ENCODE measurements at places on chromosomes 2 and 18.

GRCh38 chr18:67608615-67609273, 92.2 kb upstream of the DSEL start:
- no peak for DNase-seq

GRCh38 chr2:1967242-1968208, 223.2 kb upstream of the PXDN start:
- no peak for DNase-seq

DNA sequence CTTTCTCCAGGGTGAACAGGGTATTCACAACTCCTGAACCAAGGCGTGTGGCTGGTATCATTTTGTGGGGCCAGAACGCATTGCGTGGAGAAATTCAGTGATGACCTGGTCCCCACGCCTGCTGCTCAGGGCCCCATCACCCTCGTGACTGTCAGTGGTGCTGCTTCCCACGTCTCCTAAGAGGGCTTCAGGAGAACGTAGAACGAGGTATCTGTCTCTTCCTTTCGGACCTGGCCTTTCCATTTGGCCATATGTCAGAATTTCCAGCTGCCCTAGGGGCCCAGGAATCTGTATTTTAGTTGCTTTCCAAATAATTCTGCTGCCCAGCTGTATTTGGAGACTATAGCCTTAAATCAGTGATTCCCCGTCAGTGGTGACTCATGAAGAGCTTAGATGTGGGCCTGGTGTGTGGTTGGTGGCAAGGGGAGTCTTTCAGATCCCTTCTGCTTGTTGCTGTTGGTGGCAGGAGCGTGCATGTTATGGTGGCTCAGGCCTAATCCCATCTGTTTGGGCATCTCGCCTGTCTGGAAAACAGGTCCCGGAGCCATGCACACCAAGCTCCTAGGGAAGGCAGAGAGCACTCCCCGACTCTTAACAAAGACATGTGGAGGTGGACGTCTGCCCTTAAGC, 56.4 kb downstream of the NPAS2 start:
- DNase-seq = no peak

GRCh38 chr2:53220969-53221368, 546.6 kb upstream of the CHAC2 start:
- no peak for DNase-seq

DNA sequence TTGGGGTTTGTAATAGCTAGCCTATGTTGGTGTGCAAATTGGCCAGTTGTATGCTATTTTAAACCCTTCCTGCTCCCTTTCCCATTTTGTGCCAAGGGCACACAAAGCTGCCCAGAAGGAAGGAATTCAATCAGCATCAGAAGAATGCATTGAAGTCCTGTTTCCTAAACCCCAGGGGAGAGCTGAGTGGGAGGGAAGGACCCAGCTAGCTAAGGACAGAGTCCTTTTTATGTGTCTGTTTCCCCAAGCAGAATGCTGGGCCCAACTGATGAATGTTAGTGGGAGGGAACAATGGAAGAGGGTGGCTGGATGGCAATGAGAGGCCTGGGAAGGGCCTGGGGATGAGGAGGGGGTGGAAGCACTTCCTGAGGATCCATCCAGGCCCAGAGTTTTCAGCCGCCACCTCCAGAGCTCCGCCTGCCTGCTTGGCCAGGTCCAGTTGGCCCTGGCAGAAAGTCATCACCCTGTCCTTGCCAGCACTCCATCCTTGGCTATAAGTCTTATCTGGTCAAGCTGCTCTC, 32.7 kb downstream of the MEX3C start:
- no peak for DNase-seq

- DNase-seq = no peak
Observed at GRCh38 chr2:239747274-239747673, 277.9 kb downstream of the NDUFA10 start.

DNA sequence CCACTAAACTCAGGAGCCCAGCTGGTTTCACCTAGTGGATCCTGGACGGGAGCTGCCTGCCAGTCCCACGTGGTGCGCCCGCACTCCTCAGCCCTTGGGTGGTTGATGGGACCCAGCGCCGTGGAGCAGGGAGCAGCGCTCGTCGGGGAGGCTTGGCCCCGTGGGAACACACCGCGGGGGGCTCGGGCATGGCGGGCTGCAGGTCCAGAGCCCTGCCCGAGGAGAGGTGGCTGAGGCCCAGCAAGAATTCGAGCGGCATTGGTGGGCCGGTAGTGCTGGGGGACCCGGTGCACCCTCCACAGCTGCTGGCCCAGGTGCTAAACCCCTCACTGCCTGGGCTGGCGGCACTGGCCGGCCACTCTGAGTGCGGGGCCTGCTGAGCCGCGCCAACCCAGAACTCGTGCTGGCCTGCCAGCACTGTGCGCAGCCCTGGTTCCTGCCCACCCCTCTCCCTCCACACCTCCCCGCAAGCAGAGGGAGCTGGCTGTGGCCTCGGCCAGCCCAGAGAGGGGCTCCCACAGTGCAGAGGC, 137.3 kb downstream of the TRIB2 start:
- no peak for DNase-seq

GRCh38 chr2:219124381-219125110, 36.1 kb downstream of the NHEJ1 start:
- no peak for DNase-seq

DNA sequence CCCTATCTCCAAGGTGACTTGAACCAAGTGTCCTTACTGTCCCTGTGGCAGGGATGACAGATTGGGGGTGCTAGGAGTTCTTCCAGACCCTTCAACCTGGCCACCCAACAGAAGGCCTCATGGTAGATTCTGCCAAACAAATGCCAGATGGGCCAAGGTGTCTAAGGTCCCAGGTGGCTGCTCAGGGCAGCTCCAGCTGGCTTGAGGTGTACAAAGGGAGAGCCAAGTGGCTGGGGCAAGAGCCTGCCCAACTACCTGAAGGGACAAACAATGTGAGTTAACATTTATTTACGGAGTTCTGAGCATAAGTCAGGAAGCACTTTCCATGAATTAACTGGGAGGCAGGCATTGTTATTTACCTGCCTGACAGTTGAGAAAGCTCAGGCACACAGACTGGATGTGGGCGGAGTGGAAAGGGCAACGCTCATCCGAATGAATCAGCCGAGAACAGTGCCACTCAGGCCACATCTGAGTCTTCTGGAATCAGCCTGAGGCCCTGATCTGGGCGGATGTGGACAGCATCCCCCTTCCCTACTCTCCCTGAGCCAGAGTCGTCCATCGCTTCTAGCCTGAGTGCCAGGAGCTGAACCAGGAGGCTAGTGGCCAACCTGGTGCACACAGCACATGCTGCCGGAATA, 4.4 kb upstream of the KCNIP3 start:
- DNase-seq = no peak

DNA sequence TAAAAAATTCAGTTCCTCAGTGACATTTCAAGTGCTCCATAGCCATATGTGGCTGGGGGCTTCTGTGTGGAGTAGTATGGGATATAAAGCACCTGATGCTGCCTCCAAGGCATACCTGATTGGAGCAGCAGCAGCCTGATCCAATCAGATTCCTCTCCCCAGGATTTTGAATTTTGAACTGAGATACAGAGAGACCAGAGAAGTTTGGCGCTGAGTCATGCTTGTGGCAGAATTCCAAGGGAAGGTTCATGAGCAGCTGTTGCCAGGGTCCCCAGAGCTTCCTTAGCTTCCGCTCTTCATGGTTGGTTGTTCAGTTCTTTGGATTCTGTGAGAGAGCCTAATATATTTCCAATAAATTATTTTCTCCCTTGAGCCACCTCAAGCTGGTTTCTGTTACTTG, 29.0 kb upstream of the CFAP36 start:
- DNase-seq = no peak

- DNase-seq = no peak
Observed at GRCh38 chr2:160427629-160428404, 65.8 kb downstream of the RBMS1 start.

DNA sequence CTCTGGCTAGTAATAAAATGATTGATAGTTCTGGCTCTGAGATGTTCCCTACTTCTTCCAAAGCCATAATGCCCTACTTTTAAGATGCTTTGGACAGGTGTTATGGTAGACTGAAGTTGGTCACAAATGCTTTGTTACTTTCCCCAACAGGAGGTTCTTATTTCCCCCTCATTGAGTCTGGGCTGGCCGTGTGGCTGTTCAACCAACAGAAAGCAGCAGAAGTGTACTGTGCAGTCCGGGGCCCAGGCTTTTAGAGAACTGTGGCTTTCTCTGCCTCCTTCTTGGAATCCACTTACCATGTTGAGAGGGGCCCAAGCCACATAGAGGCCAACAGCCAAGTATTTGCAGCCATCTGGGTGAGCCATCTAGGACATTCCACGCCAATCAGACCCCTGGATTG, 94.2 kb downstream of the KCTD1 start:
- DNase-seq = no peak

- DNase-seq = no peak
Observed at GRCh38 chr2:225400060-225400511, 576 bp downstream of the NYAP2 start.

- DNase-seq = no peak
Observed at GRCh38 chr2:215415218-215415617, 20.6 kb downstream of the FN1 start.

- DNase-seq = no peak
Observed at GRCh38 chr2:46378616-46379015, 81.4 kb downstream of the EPAS1 start.

GRCh38 chr2:102261467-102262135, 49.8 kb upstream of the IL1RL1 start:
- DNase-seq = no peak
